WTC11 (cell line): ENCODE measurements at places on chromosomes 3 and 15. TPM values are rescaled to one million over a fixed set of nuclear protein-coding genes. Genes with fewer than 3 reads are reported as not detected.

Gene BMF
- total RNA-seq: 32.9 to 36.9 TPM (median 36.6 TPM) in 3 replicates

Gene AADAC
- 0.11 to 0.32 TPM in 2 of 3 replicates, not detected in the other for total RNA-seq

Gene COPS2
- total RNA-seq: 61.4 to 68.6 TPM (median 64.6 TPM) in 3 replicates

DNA sequence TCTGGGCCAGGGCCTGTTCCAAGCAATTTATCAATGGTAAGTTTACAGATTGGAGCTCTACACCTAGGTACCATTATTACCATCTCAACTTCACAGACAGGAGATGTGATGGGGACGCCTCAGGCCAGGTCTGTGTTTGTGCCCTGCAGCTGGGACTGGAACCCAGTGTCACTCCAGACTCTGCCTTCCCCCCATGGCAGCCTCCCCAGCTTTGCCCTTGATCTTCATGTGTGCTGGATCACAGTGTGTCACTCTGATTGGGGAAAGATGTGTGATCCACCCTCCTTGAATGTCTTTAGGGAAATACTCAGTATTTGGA, 59.6 kb downstream of the MGLL start:
- no peak for DNase-seq

DNA sequence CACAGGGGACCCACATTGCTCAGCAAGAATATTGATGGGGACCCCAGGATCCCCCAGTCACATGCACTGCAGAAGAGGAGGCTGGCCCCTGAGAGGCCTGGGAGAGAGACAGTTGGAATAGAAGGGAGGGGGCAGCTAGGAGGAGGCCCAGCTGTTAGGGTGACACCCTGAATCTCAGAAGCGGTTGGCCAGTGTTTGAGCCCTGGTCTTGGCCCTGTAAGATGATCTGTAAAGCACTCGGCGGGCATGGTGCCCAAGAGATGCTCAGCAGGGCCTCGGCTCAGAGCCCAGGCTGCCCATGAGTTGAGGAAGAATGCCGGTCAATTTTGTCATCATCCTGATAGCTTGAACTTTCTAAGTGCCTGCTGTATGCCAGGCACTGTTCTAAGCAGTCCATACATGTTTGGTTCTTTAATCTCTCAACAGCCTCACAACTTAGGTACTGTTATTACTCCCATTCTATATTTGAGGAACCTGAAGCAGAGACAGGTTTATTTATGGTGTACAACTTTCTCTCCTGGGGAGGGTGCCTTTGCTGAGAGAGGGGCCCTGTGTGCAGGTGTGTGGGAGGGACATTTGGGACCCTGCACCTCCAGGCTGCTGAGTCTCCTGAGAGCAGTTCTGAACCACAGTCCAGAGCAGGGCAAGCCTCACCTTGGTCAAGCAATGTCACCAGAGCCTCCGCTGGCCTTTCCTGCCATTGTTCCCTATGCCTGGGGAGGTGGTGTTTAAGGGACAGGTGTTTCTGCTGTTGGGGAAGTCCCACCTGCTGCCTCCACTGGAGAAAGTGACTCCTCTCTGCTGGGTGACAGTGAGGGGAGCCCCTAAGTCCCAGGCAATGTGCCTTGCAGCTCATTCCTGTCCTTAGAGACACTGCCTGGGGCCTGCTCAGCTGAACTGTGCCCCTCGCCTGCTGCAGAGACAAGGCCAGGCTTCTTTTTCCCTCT, 26.0 kb downstream of the SLC6A6 start:
- DNase-seq: no peak

DNA sequence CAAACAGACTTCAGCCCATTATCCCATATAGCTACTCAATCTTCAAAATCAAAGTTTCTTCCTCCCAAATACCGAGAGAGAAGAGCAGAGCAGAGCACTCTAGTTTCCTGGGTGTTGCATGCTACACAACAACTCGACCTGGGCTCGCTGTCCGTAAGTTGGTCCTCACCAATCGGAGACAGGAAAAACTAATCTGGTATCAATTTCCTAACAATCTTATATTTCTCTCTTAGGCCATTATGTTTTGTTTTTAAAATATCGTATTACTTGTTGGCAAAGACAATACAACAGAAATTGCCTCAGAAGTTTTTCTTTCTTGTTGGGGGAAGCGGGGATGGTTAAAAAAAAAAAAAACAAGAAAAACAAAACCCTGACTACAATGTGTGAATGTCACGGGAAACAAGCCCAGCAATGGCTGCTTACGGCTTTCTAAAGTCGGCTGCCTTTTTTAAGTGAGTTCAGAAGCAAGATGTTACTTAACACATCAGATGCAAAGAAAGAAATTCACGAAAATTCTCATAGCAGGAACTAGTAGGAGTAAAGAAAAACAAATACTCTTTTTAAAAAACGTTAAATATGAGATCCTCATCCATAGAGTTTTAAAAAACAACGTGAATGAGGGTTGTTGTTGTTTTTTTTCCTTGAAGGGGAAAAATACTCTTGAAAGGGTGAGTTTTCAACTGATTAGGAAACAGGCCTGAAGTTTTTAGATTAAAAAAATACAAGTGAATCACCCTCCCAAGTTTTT, 1.9 kb downstream of the VGLL4 start:
- no peak for DNase-seq

Gene MYH15
- total RNA-seq: 0.09 to 0.16 TPM (median 0.14 TPM) in 3 replicates

DNA sequence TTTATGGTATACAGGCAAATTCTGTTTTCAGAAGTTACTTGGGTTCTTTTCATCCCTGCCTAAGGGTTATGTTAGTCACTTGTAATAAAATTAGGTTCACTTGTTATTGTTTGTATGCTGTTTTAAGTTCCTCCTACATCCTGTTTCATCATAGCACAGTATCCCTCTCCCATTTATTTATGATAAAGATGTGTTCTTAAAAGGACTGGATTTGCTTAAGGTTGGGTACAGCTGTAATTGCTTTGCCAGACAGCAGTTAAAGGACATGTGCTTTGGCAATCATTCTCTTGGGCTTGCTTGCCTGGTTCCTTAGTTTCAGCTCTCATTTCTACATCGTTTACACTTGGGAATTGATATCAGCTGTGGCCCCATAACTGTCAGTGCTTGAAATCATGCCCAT, 11.7 kb downstream of the ATP2C1 start:
- no peak for DNase-seq

GRCh38 chr15:95162967-95163531, 931.7 kb downstream of the MCTP2 start:
- no peak for DNase-seq

- DNase-seq: no peak
Observed at GRCh38 chr15:48928877-48929538, 34.7 kb downstream of the SHC4 start.

Gene RPL39L
- total RNA-seq: 78.3 to 79.5 TPM (median 79.0 TPM) in 3 replicates

- no peak for DNase-seq
Observed at GRCh38 chr3:9224490-9224889, 25.0 kb downstream of the SRGAP3 start.

DNA sequence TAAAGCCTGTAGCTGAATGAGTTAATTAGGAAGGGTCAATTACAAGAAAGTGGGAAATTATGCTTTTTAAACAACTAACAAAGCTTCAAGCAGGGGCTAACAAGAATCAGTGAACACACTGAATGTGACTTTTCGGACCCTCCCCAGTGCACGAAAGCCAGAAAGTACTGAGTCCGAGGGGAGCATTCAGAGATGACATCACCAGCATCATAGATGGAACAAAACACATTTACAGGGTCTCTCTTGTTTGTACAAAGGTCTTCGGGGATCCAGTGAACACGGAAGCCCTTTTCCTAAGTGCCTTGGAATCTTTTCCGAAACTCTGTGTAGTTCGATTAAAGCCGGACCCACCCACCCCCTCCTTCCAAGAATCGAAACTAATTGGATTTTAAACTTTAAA, 829 bp downstream of the DCP1A start:
- no peak for DNase-seq

DNA sequence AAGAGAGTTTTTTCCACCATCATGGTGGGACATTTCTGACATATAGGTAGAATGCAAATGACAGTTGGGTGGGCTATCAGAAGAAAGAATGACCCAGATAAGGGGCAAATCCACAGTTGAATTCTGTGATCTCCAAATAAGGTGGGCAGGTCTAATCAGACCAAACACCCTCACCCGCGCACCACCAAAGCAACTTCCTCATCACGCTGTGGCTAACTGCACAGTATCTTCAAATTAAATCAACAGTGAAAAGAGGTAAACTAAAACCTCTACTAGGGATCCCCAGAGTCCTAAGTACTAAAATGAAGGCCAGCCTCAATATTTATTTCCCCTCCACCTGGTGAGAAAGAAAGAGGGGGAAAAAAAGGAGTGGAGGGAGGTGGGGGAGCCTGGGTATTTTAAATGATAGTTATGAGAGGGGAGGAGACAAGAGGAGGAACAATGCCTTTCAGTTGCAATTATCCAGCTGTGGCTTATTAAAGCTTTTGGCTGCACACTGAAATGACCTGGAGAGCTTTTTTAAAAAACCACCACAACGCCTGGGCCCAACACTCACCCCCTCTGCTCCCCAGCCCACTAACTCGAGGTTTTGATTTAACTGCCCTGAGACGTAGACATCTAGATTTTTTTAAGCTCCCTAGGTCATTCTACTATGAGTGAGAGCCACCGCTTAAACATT, 61.0 kb downstream of the LRIG1 start:
- no peak for DNase-seq

DNA sequence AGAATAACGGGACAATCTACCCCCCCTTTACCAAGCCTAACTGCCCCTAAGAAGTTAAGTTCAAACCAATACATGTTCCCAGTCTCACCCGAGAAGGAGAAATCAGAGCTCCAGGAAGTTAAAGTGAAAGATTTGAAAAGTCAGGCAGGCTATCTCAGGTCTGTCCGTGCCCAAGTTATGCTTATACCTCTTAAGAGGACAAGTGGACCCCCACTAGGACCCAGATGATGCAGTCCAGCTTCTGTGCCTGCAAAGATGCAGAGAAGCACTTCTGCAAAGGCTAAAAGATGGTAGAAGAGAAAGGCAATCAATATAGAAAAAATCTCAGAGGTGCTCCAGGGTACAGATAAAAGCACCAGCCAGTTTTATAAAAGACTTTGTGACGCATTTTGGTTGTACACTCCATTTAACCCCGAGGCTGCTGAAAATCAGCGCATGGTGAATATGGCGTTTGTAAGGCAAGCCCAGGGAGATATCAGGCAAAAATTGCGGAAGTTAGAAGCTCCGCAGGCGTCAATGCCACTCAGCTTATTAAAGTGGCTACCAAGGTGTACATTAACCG, 9.8 kb upstream of the SLC9C1 start:
- DNase-seq: no peak

Gene WDR93
- total RNA-seq: 0.09 TPM in 1 of 3 replicates, not detected in the others

DNA sequence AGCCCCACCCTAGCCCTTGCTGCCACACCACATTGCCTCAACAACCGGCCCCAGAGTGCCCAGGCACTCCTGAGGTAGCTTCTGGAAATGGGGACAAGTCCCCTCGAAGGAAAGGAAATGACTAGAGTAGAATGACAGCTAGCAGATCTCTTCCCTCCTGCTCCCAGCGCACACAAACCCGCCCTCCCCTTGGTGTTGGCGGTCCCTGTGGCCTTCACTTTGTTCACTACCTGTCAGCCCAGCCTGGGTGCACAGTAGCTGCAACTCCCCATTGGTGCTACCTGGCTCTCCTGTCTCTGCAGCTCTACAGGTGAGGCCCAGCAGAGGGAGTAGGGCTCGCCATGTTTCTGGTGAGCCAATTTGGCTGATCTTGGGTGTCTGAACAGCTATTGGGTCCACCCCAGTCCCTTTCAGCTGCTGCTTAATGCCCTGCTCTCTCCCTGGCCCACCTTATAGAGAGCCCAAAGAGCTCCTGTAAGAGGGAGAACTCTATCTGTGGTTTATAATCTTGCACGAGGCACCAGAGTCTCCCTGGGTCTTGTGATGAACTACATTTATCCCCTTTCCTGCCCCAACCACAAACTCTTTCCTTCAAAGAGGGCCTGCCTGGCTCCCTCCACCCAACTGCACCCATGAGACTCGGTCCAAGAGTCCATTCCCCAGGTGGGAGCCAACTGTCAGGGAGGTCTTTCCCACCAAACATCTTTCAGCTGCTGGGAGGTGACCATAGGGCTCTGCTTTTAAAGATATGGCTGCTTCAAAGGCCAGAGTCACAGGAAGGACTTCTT, 39.1 kb downstream of the MESD start:
- DNase-seq: no peak

GRCh38 chr3:160616716-160617115, 51.3 kb upstream of the KPNA4 start:
- no peak for DNase-seq

DNA sequence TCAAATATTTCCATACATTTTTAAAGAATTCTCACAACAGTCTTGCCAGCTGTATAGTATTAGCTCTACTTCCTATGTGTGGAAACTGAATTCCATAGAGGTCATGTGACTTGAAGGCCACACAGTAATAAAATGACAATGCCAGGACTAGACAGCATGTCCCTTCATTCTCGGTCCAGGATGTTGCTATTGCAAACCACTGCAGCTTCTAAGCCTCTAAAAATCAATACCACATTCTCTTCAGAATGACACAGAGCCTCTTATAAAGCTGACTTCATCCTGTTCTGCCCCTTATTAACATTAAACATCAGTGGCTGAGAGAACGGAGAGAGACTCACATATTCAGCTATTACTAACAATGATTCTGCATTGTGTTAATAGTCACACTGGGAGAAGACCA, 240.3 kb upstream of the PEX5L start:
- no peak for DNase-seq

GRCh38 chr3:60578936-60579335, 672.3 kb downstream of the FHIT start:
- DNase-seq: no peak

DNA sequence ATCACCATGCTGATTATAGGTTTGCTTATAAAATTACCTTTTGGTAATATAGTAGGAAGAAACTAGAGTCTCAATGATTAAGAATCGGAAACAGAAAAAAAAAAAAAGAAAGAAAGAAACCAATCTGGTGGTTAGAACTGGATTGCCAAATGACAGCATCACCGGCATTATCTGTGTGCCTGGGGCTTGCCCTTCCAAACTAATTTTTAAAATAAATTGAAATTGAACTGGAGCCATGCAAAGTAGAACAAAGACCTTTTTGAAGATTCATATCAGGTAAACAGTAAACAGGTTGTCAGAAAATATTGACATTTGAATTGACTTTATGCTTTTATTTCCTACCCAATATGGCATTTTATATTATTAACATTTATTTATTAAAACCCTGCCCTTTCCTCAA, 11.2 kb upstream of the CPB1 start:
- DNase-seq: no peak

DNA sequence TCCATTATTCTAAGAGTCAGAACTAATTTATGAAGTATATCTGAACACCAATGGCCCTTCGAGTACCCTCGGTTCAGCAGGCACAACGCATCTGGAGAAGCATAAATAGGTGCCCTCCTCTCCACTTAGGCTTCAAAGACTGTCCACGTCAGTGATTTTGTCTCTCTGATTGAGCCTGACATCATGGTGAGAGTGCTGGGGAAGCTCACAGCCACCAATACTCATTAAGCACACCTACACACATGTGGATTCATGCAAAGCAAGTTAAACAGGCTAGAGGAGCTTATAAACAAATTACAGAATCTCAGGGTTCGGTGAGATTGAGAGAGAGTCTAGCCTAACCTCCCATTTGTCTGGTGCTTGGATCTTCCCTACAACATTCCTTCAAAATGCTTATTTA, 3.6 kb downstream of the CLDN1 start:
- DNase-seq: no peak

DNA sequence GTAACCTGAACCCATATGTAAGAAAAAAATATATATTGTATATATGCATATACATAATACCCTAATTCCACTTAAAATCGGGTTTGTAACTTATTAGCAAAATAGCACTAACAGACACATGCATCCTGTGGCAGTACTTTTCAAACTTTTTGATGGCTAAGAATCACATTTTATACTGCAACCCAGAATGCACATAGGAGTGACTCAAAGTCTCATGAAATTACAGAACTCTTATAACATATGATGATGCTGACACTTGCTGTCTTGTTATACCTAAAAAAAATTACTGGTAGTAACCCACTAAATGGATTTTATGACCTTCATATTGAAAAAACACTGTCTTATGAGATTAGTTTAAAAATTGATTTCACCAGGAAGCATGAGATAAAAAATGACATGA, 152.4 kb upstream of the FRMD4B start:
- no peak for DNase-seq
